NCI-H526 treated with DMSO at 0.1 percent for 48 hours (cell line): ENCODE measurements at places on chromosomes 5 and 9.

DNA sequence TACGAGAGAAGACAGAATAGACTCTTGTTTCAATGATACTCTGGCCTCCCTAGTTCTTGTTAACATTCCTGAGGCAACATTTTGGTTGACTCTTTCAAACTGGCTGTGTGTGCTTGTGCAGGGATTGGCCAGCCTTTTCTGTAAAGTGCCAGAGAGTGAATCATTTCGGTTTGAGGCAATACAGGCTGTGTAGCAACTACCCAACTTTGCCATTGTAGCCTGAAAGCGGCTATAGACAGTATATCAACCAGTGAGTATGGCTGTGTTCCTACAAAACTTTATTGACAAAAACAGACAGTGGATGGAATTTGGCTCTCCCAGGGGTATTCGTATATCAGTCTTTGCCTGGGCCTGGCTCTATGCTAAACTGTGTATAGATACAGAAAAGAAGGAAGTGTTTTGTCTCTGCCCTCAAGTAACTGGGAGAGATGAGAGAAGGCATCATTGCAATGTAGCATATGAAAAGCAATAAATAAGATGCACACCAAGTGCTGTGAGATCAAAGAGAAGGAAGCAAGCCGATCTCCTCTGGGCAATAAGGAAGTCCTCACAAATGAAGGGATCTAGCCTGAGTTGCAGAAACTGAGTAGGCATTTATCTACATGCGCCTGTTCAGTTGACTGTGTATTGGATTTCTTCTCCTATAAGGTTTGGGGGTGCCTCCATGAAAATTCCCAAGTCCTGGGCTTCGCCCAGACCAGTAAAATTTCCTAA is 568.0 kb upstream of the KLF4 start:
- no peak for DNase-seq

DNA sequence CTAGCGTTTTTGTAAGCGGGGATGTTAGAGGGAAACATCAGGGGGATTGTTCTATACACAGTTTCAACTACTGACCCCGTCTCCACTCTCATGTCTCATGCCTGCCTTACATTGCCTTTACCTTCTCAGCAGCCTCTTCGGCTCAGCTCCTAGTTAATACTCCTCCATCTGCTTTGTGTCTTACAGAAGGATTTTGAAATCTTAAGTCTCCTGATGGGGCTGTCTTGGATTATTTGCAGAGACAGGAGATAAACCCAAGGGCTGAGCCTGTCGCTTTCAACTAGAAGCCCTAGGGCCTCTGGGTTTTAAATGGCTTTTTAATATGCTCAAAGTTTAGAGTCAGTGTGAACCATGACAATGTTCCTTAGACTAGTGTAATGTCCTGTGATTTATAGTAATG is 161.5 kb downstream of the CARTPT start:
- DNase-seq: no peak

DNA sequence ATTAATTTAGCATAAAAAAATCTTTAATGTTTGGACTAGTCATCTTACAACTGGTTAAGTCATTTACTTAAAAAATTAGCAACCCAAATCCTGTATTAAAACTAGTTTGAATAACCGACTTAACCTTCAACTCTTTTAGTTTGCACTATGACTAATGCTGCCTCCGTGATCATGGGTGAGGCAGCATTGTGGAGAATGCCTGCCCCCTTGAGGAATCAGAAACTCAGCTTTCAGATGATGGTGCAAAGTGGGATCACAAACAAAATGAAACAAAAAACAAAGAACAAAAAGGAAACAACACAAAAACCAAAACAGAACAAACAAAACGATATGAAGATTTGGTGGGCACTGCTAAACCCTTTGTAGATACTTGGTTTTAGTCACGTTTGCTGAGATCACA is 127.0 kb upstream of the PALM2AKAP2 start:
- DNase-seq: peak; percentile 62

- no peak for DNase-seq
Measured at GRCh38 chr5:144328494-144328893, 157.8 kb downstream of the KCTD16 start.

DNA sequence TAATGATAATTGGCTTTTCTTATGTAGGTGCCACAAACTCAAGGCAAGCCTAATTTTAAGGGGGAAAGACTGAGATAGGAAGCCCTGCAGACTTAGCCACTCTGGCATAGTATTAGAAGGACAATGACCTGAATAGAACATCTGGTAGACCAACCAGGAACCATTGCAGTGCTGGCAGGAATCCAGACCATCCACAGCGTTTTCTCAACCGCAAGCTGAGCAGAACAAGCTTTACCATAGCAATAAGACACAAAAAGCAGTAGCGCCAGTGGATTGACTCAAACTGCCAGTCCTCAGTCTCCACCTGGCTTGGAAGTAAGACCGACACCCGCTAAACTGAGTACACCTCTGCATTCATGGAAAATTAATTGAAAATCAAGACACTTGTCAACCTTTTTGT is 141.3 kb upstream of the LPAR1 start:
- DNase-seq: no peak

DNA sequence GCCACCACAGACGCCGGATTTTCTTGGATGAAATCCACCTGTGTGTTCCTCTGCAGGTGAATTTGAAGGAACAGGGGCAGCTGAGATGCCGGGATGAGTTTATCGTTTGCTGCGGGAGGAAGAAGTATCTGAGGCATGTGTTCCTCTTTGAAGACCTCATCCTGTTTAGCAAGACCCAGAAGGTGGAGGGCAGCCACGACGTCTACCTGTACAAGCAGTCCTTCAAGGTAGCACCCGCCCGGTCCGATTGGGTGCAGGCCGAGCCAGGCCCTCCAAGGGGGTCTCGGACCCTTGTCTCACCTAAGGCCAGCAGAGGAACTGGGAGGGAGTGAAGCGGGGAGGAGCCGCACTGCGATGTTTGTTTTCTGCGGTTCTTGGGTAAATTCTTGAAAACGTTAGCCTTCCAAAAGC is 18.4 kb upstream of the LRRC14B start:
- DNase-seq: no peak

DNA sequence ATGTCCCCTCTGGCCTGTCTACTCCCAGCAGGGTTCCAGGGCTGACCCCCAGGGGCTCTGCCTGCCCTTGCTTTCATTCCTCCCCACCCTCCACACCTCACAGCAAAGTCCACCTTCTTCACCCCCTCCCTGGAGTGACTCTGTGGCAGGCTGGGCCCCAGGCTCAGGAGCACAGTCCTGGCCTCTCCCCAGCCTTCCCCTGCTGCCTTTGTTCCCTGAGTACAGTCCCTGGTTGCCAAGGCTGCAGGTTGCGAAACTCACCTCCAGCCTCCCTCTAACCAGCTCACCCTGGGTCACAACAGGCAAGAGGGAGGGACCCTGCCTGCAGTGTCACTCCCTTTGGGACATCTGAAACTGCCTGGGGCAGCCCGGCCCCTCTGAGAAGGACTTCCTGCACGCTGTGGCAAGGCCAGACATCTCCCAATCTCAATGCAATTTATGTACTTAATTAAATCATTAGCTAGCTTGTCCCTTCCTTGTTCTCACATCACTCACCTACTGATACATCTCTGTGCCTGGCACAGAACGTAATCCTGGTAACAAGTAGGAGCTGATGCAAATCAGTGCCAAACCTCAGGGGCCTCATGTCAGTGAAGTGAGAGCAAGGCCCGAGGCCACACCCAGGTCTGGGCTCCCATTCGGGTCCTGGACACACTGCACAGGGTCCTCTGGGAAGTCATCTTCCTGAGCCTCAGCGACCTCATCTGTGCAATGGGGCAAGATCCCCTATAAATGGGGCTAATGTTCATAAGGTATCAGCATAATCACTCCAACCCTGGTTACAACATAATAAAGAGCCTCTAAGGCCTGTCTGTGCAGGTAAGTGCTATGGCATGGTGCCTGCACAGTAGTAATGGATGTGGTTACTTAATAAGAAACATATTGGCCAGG is 27.3 kb upstream of the TRIM14 start:
- peak; percentile 37 for DNase-seq

DNA sequence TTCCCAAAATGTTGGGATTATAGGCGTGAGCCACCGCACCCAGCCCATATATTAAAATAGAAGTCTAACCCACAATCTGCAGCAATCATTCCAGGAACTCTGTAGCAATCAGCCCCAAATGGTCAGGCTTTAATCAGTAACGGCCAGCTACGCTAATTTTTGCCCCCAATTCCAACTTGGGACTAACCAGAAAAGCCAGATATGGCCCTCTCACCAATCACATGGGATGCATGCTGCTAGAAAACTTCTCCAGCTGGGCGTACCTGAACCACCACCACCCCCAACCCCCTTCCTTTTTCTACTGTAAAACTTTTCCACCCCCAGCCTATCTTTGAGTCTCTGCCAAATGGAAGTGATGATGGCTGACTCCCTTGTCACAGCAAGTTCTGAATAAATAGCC is 4.1 kb downstream of the SUSD1 start:
- no peak for DNase-seq

DNA sequence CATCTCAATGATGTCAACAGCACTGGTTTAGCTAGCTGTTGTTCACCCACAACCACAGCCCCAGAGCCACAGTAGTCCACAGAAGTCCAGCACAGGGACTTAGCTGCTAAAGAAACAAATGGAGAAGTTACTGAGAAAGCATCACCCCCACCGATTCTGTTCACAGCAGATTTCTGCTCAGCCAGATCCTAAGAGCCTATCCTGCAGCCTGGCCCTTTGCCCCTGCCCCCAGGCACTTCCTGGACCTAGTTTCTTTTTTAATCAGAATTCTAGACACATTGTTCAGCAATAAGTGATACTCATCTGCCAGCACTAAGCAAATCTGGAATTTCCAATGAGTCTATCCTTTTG is 7.4 kb downstream of the B4GALT1 start:
- no peak for DNase-seq

- no peak for DNase-seq
Measured at GRCh38 chr5:27639005-27639612, 600.7 kb upstream of the CDH9 start.

DNA sequence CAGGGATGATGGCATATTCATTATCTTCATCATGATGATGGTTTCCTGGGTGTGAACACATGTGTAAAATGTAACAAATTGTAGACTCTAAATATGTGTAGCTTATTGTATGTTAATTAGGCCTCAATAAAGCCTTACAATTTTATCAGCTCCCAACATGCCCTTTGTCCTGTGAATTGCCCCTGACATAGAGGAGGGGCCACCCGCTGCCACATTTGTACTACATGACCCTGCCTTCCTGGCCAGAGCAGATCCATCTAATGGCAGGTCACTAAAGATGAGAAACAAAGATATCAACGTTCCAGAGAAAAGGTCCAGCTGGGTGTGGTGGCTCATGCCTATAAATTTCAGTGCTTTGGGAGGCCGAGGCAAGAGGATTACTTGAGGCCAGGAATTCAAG is 117.2 kb downstream of the CAAP1 start:
- DNase-seq: no peak

DNA sequence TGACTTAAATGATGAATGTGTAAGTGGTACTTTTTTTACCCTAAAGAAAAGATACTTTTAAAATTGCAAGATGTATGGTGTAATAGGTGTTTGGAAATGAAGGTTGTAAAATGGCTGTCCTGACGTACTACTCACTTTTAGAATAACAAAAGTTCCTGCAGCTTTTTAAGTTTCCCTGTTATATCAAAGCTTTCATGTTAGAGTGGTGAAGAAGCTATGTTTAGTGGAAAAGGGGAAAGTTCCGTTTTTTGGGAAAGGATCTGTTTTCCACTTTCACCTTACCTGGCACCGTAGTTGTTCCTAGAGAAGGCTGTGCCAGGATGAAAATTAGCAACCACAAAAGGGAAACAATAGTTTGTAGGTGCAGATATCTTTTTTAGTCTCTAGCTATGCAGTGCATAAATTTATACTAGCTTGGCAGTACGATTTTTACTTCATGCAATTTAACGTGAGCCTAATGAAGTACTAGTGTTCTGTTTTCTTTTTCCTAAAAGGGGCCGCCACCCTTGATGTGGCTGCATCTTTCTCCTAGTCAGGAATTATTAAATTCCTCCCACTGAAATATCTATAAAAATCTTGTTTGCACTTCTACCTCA is 1.3 kb downstream of the TNPO1 start:
- DNase-seq: peak; percentile 24

DNA sequence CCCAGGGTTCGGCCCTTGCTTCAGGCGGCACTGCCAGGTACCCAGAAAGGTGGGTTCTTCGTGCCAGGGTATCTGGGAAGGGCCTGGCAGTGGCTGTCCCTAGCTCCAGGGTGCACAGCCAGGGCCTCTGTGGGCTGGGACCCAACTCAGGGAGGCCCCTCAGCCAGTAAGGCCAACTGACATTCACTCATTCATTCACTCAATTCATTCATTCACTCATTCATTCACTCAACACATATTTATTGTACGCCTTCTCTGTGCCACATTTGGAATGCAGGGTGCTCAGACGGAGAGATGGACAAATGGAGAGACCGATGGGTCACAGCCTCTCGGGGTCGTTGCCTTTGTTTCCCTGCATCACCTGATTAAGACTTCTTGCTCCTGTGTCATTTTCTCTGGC is 154.9 kb downstream of the GAPVD1 start:
- no peak for DNase-seq
